ENCODE measurements at places on chromosomes 6 and 20. TPM values are rescaled to one million over a fixed set of nuclear protein-coding genes. Genes with fewer than 3 reads are reported as not detected.
A peak's percentile ranks its signal among the peaks of the same experiment; 100 is the strongest.

Gene ADTRP
- total RNA-seq, result 0.74 TPM

Gene EBF4
- 4.8 TPM for total RNA-seq

DNA sequence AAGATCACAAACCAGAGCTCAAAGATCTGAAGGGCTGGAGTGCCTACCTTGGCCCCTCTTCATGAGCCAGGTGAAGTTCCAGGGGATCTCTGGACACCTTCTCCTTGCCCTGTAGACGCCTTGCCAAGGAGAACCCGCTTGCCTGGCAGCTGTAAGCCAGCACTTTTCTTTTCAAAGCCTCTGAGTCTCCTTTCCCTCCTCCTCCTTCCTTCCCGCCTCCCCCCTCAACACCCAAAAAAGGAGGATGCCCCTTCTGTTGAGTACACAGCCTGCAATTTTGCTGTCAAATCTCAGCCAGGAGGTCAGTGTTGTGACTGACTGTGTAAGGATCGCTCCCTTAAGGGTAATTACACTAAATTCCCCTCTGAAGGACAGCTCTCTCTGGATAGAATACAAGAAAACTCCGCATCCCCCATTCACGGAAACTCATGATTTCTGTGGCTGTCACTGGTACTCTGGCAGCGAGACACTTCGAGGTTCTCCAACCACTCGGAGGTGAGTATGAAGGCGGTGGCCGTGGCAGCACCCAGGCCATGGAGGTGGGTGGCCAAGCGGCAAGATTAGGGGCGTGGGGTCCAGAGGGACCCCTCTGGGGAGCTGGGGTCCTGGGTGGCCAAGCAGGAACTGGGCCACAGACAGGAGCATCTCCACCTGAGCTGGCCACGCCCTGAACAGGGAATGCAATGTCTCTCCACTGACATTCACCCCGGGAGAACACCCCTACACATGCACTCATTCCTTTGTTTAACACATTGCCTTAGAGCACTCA lies 23.2 kb upstream of the FOXP4 start:
- DNase-seq, result no peak

DNA sequence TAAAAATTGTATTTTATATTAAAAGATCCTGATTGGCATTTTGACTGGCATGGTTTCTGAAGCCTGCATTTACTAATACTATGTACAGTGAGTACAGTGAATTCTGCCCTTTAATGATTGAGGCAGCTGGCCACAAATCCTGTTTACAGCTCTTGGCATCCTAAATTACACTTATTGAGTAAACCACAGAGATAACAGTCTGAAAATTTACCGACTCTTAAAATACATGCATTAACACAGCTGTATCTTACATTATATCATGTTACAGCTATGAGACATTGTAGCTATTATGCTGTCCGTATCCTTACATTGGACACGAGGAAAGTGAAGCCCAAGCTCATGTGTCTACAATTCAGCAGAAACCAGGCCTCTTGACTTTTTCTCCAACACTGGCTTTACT lies 90.8 kb downstream of the FAM83B start:
- DNase-seq, result peak; percentile 26

GRCh38 chr6:77450924-77451323 lies 12.4 kb downstream of the HTR1B start:
- no peak for DNase-seq

GRCh38 chr6:13371421-13372072 lies 43.2 kb upstream of the TBC1D7 start:
- DNase-seq, result no peak

DNA sequence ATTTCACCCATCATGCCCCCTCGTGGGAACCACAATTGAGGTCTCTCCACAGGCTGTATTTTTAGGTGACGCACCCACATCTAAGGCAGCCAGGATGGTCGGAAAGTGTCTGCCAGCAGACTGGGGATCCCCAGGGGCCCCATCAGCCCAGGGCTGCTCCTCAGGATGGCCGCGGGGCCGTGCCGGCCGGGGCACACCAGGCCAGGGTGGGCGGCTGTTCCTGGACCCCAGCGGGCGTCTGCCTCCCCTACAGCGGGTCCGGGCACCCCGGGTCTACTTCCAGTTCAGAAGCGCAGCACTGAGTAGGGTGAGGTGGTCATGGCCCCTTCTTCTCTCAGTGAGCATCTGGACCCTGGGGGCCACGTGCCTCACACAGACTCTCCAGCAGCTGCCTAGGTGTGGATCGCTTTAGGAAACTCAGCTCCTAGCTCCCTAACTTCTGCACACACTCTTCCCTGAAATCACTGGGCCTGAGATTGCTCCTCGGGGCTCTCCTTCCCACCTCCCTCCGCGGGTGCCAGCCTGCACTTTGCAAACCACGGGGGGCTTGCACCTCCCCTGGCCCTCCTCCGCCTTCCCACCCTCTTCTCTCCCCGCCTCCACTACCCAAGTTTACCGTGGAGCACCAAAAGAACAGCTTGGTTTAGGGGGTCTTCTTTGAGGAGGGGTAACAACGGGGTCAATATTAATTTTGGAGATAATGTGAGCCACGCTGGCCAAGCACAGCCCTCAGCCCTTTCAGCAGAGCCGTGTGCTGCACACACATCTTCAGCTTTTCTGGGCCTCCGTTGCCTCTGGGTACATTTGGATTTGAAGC lies 14.2 kb upstream of the FOXC1 start:
- no peak for DNase-seq

DNA sequence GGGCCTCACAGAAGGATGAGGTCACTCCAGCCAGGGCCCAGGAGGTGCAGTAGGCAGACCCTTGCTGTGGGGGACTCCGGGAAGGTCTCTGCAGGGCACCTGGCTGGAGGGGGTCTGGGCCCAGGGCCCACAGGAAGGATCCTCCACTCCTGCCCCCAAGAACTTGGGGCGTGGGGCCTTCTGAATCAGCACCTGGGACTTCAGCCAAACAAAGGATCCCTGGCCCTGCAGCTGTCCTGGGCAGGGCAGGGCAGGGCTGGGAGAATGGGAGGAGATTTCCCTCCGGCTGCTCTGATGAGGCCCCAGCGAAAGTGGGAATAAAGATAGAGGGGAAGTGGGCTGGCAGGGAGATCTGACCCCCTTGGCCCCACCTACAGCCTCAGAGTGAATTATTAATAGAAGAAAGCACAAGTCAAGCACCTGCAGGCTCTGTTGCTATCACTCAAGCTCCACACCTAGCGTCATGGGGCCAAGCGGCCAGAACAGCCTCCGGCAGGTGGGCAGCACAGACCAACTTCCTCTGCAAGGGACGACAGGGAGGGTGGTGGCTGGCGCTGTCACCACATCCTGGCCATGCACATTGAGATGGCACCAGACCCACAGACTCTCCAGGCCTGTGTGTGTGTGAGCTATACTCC lies 61.6 kb upstream of the MRPS10 start:
- no peak for DNase-seq
